Stimulated activated CD4-positive, alpha-beta T cell treated with anti-CD3 and anti-CD28 coated beads, Interleukin-1b, Interleukin-23, amount 100 ng/mL, for 4 hours (primary cell): ENCODE measurements at places on chromosomes 4 and X.

- no peak for DNase-seq
Measured at GRCh38 chrX:1190596-1191145, 21.8 kb downstream of the CRLF2 start.

GRCh38 chr4:95267081-95267480 lies 281.7 kb downstream of the UNC5C start:
- no peak for DNase-seq

DNA sequence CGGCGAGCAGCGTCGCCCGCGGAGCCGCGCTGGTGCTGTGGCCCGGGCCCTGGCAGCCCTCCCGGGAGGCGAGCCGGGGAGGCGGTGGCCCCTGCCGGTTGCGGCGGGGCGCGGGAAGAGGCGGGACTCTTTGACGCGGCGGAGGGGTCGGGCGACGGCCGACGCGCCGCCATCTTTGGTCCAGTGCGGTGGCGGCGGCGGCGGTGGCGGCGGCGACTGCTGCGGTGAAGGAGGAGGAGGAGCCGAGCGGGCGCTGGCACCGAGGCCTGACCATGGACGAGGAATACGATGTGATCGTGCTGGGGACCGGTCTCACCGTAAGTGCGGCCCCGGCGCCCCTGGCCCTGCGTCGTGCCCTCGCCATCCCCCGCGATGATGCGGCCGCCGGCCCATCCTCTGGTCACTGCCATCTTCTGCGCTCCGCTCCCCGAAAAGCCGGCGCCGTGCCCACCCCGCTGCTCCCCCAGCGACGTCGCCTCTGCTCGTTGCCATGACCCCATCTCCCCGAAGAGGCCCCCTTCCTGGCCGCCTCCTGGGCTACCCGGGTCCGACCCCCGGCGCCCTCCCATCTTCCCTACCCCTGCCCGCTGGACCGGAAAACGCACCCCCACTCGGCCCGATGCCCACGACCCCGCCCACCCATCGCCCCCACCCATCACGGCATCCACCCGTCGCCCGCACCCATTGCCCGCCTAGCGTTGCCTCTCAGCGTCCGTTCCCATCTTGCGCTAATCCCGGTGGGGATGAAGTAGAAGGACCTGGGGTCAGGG lies at the start of gene GDI1:
Gene GDI1, plus strand, starts transcription at position 172 of the 770 bp plus-strand sequence. Its CDS starts 101 bp downstream, at position 273.
- DNase-seq, result peak; percentile 40

GRCh38 chrX:28498658-28499057 lies 88.6 kb upstream of the IL1RAPL1 start:
- DNase-seq, result no peak

DNA sequence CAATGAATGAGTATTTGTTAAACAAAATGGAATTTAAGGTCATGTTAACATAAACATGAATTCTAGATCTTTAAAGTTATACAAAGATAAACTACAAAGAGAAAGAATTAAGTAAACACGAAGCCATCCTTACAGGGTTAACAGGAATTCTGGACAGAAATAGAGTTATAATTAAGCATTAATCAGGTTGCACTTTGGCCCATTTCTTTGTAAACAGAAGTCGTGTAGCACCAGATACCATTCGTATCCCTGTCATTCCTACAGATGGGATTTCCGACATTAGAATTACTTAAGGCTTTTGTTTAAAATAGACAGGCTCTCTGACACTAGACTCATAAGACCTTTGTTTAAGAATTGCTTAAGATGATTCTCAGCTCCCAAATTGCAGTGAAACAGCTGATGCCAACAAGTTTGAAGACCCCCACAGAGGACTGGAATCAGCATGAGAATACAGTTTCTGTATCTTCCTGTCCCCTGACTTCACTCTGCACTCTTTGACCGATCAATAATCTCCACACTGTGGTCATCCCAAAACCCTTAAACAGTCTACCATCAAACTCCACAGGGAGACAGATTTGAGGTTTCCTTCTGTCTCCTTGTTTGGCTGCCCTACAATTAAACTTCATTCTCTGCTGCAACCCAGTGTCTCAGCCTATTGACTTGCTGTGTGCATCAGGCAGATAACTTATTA lies 22.3 kb upstream of the TMEM150C start:
- DNase-seq, result no peak

DNA sequence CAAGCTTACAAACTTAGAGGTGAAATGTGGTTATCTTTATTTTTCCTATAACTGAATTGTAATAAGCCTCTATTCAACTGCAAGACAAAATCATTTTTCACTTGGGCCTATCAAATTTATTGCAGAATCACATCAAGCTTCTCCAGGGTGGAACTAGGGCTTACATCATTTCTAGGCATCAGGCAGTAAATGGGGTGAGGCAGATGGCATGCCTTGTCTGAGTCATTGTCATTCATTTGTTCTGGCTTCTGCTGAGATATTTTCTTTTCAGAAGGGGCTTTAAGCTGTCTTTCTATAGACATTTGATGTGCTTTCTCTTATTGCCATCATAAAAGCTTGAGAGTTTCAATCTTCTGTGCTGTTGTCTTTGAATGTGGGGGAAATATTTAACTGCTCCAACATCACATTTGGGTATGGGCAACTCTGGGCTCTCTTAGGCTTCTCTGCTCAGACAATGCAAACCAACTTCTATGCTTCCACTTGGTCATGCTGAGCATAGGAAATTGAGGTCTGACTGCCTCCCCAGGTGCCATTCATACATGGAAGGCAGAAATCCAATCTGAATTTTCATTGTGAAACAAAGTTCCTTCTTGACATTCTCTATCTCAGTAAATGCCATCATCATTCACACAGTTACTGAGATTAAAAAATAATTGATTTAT lies 225.8 kb upstream of the GIMD1 start:
- no peak for DNase-seq

DNA sequence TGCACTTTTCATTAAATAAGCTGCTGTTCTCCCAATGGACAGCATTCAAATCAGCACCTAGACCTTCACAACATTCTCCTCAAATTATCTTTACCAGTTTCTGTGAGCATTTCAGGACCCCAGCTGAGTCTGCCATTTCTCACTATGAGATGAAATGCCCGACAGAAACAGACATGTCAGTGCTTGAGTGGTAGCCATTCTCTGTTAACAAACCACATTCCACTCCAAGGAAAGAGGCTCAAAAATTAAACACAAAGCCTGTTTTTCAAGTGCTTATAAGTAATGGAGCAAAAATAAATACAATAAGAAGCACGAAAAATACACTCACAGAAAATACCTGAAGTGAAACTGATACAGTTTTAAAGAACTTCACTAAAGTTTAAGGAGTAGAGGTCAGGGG lies 320.2 kb upstream of the PRPS2 start:
- no peak for DNase-seq

DNA sequence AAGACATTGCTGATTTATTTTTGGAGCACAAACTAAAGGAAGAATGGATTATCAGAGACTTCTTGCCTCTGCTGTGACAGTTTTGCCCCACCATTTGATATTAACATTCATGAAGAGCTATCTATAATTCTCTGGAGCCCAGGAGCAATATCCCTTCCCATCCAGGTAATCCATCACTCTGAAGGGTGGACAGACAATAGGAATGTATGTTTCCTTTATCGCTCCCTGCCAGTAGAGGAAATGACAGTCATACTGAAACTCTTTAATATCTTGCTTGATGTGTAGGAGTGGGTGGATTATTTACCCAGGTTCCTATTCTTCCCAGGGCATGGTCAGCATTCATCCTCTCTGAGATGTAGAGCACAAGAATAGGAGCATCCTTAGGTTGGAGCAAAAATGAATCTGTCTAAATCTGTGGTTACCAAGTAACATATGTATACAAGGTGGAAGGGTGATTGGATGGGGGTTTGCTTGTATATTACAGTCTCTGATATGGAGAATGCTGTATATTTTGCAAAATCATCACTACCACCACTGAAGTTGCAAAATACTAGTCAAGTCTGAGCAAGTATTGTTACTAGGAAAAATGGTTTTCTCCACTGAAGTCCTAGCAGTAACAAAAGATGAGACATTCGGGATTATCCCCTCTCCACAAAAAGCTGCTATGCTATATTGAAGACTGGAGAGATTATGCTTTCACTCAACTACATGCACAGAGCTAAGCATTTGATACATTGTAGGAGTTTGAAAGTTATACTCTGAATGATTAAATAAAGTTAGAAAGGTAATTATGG lies 151.6 kb downstream of the CBLL2 start:
- DNase-seq, result no peak

GRCh38 chr4:5791654-5792053 lies 80.7 kb downstream of the EVC start:
- DNase-seq, result no peak

- DNase-seq, result no peak
Measured at GRCh38 chr4:7473081-7473480, 38.4 kb upstream of the PSAPL1 start.
